Stimulated activated CD4-positive, alpha-beta T cell treated with anti-CD3 and anti-CD28 coated beads, Interleukin-1b, Interleukin-23, amount 100 ng/mL, for 1 hour (primary cell): ENCODE measurements at places on chromosomes 11 and 22.

- no peak for DNase-seq
Observed at GRCh38 chr22:20138417-20138738, 6.8 kb downstream of the ZDHHC8 start.

- no peak for DNase-seq
Observed at GRCh38 chr11:6249770-6250555, 9.7 kb upstream of the CCKBR start.

GRCh38 chr11:67542971-67543370 is 19.7 kb upstream of the CABP2 start:
- DNase-seq, result no peak

- DNase-seq, result no peak
Observed at GRCh38 chr11:19216709-19217374, 15.1 kb upstream of the CSRP3 start.

DNA sequence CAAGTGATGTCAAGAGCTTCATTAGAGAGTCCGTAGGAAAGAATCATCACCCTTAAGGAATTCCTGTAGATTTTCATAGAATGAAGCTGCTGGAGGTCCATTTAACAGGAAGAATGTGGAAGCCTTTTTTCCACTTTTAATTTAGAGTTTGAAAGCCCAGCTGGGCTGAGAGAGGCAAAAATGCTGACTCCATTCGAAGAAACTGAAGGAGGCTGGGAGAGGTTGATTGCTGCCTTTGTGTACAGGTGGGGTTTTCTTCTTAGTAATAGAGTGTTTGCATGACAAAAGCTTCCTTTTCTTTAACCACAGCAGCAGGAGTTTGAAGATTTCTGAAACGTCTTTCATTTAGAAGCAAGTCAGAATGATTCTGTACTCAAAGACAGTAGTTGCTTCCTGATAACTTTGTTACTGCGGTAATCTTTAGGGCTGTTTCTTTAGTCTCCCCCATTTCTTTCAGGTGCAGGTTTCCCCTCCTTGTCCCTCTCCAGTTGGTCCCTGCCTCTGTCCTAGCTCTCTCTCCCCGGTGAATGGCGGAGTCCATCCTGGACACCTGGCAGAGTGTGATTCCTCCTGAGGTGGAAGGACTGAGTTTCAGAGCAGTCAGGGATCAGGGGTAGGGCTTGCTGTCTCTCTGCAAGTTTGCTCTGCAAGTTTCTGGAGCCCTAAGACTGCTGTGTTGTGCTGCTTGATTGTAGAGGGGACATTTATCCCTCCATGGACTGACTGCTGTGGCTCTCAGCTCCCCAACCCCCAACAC is 166.2 kb downstream of the LDLRAD3 start:
- DNase-seq, result no peak

GRCh38 chr11:78812513-78813293 is 238.0 kb upstream of the NARS2 start:
- no peak for DNase-seq

GRCh38 chr11:8081591-8082250 is 710 bp downstream of the TUB start:
- DNase-seq, result no peak

GRCh38 chr11:8235925-8236324 is 27.8 kb downstream of the LMO1 start:
- DNase-seq, result no peak

DNA sequence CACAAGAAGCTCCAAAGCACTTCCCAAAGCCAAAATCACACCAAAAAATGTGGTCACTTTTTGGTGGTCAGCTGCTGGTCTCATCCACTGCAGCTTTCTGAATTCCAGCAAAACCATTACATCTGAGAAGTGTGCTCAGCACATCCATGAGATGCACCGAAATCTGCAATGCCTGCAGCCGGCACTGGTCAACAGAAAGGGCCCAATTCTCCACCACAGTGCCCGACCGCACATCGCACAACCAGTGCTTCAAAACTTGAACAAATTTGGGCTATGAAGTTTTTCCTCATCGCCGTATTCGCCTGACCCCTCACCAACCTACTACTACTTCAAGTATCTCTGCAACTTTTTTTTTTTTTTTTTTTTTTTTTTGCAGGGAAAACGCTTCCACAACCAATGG is 89.9 kb upstream of the LUZP2 start:
- DNase-seq, result no peak

DNA sequence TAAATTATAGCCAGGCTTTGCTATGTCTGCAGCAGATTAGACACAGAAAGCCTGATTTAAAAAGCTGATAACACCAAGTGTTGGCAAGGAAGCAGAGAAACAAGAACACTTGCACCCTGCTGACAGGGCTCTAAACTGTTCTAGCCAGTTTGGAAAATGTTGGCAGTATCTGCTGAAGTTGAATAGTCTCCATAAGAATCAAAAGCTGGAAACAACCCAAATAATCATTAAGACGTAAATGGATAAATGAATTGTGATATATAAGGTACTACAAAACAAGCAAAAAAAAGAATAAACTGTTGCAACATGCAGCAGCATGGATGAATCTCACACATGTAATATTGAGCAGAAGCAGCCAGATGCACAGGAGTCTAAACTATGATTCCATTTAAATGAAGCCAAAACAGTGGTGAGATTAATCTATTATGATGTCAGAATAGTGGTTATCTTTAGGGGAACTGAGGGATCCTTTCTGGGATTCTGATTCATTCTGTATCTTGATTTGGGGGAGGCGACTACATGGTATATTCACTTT is 40.4 kb upstream of the ADORA2A start:
- no peak for DNase-seq

DNA sequence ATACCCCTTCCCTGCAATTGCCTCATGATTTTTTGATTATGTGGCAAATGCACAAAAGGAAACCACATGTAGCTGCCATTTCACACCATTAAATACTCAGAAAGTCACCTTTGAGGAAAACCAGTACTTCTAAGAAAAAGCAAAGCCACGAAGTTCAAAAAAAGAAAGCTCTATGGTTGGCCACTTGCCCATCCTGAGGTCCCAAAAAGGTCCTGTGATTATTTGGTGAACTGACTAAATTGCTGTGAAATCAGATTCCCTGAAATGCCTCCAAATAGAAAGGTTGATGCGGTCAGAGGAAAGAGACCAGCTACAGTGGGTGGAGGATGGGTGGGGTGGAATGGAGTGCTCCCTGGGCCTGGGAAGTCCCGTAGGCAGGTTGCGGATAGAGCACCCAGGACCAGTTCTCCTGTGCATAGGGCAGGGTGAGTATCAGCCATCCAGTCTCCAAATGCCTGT is 26.9 kb downstream of the MRPL16 start:
- no peak for DNase-seq

GRCh38 chr11:64598797-64599697 is 8.0 kb downstream of the SLC22A12 start:
- no peak for DNase-seq

DNA sequence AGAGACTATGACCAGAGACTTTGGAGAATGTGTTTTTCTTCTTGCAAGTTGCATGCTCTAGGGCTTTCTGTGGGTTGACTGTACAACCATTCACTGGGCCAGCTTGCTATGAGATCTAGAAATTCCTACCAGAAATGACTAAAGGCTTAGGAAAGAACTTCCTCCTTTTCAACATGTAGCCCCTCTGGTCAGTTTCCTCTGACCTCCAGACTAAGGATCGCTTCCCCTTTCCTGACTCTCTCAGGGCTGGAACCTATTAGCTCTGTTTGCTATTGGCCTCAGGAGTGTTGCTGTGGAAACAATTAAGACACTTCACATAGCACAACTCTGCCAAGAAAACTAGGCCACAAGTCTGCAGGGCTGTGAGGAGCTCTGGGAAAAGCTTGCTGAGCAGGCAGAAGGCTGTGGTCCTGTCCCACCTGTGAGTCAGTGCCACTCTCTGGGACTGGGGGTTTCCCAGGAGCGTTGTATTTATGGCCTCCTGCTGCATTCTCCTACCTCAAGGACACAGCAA is 10.7 kb downstream of the CRY2 start:
- DNase-seq, result no peak

GRCh38 chr11:100192181-100192580 is 494.9 kb upstream of the ARHGAP42 start:
- DNase-seq, result no peak

- DNase-seq, result no peak
Observed at GRCh38 chr22:30871391-30872284, 96.9 kb downstream of the MORC2 start.

GRCh38 chr11:7677796-7678201 is 4.5 kb upstream of the CYB5R2 start:
- no peak for DNase-seq

DNA sequence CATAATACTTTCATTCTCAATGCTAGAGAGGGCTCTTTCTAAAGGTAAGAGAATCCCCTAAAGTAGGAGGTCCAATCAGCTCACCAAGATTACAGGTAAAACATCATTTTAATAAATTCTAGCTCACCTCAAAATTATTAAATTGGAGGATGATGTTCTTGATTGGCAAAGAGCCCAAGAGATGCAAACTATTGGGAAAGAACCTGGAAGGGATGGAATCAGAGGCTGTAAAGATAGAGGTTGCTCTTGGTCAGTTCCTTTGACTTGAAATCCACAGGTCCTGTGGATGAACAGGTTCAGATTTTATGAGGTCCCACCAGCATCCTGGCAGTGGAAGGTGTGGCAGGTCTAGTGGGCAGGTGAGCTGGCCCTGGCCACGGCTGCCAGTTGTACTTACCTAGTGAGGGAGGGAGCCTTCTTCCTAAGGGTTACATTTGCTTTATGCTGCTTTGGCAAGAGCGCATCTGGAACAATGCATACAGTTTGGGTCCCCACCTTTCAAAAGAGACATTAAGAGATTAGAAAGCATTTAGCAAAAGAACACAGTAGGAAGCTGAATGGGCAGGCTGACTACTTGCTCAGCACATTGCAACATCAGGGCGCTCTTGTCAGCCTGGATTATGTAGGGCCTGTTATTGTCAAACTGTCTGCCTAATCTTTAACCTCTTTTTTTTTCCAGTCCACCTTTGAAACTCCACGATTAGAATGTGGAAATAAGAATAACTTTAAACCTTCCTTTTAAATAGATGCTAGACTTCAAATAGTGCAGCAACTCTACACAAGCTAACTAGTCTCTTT is 97.0 kb downstream of the RDX start:
- DNase-seq, result no peak

DNA sequence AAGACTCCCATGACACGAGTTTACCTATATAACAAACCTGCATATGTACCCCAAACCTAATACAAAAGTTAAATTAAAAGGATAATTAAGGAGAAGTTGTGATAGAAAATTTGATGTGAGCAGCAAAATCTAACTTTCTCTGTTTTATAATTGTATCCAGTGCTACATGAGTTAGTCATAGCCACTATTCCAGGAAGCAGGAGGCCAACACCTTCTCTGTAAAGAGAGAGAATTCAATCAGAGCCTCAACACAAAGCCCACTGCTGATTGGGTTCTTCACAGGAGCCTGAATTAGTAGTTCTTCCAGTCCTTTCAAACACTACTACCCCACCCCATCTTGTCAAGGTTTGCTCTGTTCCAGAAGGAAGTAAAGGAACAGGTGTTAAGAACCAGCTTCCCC is 84.2 kb downstream of the BLID start:
- no peak for DNase-seq

DNA sequence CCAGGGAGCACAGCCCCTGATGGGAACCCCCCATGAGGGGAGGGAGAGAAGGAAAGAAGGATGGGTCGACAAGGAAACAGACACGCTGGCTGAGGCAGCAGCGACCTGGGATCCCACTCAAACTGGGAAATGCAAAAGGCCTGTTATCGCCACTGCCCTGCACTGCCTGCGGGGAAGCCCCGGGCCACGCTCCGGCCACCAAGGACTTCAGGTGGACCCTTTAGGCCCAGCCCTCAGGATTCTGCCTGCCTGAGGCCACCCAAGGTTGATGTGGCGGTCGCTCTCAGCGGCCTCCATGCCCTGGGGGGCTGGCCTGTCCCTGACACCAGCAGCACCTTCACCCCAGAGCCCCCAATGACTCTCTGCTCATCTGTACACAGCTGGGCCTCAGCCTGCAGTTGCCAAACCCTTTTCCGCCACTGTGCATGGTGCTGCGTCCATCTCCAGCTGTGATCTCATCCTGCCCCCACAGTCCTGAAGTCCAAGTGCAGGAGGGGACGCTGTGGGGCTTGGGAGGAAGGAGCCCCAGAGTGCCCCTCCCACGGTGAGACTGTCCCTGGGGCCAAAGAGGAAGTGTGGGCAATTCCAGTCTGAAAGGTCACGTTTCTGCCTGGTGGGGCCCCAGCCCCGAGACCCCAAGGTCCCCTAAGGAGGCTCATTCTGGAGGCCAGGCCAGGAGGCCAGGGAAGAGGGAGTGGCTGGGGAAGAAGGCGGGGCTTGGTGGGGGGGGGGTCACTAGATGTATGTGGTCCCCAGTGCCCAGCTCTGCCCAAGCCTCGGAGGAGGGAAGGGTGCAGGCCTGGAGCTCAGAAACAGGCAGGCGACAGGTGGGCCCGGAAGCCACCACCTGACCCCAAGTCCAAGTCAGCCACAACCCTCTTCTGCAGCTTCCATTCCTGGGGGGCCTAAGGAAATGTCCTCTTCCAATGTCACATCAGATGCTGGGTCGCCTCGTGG is 31.6 kb downstream of the OSBPL5 start:
- DNase-seq, result no peak

DNA sequence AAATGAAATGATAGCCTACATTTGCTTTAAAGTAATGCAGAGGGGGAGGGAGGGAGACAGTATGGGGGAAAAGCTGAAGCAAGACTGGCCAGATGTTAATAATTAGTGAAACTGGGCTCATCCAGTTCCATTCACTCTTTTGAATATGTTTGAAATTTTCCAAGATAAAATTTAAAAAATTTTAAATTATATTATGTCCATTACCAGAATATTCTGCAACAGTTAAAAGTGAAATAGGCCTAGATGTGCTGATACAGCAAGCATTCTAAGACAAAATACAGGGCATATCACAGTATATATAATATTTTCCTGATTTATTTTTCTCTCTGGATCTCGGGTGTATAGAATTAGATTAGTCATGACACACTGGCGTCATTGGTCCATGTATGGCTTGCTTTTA is 13.6 kb upstream of the ZNRF3 start:
- no peak for DNase-seq

GRCh38 chr11:66359662-66360087 is 11.9 kb downstream of the SLC29A2 start:
- no peak for DNase-seq

GRCh38 chr11:87176044-87176443 is 138.3 kb downstream of the TMEM135 start:
- no peak for DNase-seq

- DNase-seq, result no peak
Observed at GRCh38 chr22:23282986-23283385, 102.7 kb downstream of the BCR start.

- DNase-seq, result no peak
Observed at GRCh38 chr11:72491001-72491400, 56.7 kb upstream of the CLPB start.

- DNase-seq, result no peak
Observed at GRCh38 chr11:61062181-61062930, 39.9 kb upstream of the CD5 start.

DNA sequence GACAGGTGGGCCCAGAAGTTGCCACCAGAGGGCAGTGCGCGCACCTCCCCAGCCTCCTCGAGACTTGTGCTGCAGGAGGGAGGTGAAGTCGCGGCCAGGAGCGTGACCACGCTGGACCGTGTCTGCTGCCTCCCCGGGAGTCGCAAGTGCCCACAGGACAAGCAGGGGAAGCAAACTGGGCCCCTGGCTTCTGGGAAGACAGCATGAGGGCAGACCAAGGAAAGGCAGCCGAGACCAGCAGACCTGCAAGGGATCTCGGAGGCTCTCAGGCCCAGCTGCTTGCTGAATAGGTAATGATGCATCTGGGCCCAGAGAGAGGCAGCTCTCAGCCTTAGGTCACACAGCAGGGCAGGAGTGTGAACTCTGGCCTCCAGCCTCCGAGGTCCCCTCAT is 17.0 kb upstream of the IL2RB start:
- DNase-seq, result peak; percentile 65
